ELR (cell line): ENCODE measurements at places on chromosomes 3 and 15.

- no peak for DNase-seq
Observed at GRCh38 chr3:100695696-100696095, 13.6 kb upstream of the TFG start.

GRCh38 chr3:129483870-129484269 is 43.8 kb downstream of the IFT122 start:
- no peak for DNase-seq

DNA sequence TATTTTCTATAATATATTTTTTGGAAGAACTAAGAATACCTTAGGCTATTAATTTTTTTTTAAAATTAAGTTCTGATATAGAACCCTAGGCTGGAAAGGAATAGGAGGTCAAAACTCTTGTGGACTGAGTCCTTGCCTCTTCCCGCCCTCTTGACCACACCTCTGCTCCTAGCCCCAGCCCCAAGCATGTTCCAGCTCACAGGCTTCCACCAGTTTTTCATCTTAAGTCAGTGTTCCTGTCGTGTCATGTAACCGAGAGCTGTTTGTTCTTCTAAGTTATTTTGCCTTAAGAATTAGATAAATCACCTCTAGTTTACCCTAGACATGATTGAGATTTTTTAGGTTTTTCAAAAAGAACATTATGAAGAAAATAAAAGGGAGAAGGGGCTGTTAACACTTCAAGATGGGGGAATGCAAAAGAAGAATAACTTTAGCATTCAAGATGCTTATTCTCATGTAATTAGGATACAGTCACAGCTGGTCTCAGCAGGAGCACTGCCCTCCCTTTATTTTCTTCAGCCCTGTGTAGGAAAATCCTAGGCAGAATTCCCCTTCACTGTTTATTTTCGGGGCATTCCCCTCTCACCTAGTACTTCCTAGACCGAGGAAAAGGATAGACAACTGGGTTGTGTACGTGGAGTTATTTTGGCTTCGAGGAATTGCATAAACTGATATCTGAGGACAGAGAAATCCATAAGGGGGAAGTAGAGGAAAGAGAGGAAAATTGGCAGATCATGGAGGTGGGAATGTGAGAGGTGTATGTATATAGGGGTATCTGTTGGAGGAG is 110.2 kb downstream of the CMSS1 start:
- DNase-seq = no peak

DNA sequence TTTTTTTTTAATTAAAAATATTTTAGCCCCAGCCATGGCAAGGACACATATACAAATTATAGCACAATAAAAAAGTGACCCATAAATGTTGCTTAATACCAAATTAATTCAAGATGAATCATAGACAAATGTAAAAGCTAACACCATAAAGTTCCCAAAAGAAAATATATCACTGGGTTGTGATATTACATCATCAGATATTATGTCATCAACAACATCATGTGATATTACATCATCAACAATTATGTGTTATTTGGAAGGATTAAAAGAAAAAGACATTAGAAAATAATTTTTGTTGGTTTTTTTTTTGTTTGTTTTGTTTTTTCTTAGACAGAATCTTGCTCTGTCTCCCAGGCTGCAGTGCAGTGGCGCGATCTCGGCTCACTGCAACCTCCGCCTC is 34.5 kb upstream of the ABHD10 start:
- DNase-seq = peak; percentile 35

DNA sequence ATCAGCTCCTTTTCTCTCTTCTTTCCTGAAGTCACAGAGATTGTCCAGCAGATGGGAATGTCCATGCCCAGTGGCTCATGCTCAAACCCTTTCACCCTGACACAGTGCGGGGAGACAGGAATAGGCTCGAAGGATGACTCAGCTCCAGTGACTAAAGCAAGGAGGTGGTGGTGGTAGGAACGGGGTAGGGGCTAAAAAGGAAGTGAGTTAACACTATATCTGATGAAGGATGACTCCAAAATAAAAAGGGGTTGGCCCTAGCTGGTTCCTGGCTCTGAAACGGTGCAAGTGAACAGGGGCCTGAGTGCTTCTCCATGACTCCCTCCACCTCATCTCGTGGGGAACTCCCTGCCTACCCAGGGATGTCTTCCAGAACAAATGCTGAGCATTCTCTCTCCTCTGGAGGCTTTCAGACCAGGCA is 167.4 kb upstream of the LPP start:
- peak; percentile 99 for DNase-seq
